ENCODE measurements at places on chromosomes 16 and 17.

- no peak for DNase-seq
Measured at GRCh38 chr17:29557739-29558116, 9.1 kb downstream of the ABHD15 start.

DNA sequence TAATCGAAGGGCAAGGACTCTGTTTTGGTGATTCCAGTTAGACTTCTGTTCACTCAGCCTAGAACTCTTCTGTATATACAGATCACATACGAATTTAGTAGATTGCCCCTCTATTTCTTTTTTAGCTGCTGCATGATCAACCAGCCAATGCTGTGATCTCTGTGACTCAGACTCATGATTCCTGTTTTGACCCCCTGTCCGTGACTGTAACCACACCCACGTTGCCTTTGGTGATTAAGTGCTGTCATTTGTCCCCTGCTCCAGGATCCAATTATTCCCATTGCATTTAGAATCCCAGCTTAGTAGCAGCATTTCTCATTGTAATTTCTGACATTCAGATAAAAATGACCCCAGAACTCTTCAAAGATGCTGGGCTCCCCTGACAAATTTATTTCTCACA is 545.7 kb downstream of the NPIPA7 start:
- no peak for DNase-seq

GRCh38 chr16:15576960-15577958 is 65.7 kb downstream of the MARF1 start:
- DNase-seq, result no peak

DNA sequence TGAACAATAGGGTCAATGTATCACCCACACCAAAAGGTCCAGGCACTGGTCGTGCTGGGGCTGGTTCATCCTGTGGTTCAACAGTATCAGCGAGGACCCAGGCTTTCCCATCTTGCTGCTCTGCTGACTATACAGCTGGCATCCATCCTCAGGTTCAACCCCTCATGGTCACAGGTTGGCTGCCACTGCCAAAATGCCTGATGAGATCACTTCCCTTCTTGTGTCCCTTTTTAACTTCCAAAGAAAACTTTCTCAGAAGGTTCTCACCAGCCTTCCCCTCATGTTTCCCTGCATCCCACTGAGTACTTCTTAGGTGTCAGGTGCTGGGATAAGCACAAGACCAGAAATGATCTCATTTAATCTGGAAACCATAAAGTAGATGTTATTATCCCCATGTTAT is 25.7 kb downstream of the CLEC16A start:
- no peak for DNase-seq

DNA sequence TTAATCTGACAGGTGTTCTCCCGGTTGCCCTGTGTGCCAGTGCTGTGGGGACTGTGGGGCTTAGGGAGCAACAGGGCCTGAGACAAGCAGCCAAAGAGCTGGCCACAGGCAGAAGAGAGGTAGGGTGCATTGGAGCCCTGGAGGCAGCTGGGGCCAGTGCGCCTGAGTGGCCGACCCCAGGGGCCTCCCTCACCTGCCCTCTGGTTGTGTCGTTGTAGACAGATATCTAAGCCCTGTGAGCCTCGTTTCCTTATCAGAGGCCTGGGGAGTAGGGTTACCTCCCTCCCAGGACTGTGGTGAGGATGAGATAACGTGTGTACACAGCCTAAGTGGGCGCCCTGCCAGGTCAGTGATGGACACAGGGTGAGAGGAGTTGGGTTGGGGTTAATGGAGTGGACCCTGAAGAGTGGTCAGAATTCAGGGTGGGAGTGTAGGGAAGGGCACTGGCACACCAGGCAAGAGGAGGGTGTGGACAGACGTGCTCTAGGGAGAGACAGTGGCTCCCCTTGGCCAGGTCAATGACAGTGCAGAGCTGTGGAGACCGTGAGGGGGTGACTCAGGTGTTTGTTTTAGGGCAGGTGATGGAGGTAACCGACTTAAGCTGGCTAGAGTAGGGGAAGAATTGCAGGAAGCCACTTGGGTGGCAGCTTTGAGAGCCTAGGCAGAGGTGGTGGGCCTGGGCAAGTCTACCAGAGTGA is 3.4 kb downstream of the NARF start:
- DNase-seq, result no peak

DNA sequence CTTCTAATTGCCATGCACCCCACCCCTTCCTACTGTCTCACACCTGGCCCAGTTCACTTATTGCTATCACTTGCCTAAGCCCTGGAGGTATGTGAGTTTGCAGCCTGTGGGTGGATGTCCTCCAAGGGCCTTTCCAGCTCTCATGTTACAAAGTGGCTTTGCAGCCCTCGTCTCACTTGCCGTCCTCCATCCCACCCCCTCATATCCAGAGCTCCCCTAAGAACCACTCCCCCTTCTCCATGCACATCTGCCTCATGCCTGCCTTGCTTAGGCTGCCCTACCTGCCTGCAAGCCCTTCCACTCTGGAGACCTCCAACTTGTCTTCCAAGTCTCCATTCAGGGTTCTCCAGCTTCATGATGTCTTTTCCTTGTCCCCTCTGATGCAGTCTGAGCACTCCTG is 119.4 kb upstream of the NLRP1 start:
- DNase-seq, result no peak

DNA sequence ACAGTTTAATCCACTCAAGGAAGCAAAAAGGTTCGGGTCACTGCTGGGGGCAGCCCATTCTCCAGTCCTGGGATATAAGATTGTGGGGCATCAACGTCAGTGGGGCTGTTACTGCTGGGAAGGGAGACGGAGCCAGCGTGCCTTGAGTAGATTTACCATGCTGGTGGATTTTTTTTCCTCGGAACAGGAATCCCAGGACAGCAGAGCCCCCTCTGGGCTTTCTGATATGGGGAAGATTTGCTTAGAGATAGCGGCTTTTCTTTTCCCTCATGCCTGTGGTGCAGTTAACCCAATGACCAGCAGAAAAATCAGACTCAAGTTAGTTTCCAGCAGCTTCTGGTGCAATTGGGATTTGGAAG is 35.4 kb downstream of the WSCD1 start:
- DNase-seq, result no peak

DNA sequence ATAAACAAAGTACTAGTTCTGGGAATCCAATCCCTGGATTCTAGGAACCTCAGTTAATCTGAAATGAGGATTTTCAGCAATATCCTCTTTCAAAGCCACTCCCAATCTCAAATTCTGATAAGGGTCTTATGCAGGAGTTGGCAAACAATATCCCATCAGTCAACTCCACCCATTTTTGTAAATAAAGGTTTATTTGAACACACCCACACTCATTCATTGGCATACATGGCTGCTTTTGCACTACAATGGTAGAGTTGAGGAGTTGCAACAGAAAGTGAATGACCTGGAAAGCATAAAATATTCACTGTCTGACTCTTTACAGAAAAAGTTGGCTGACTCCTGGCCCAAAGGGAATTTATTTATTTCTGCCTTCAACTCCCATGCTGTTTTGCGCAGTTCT is 157.7 kb upstream of the CDH11 start:
- DNase-seq, result no peak

DNA sequence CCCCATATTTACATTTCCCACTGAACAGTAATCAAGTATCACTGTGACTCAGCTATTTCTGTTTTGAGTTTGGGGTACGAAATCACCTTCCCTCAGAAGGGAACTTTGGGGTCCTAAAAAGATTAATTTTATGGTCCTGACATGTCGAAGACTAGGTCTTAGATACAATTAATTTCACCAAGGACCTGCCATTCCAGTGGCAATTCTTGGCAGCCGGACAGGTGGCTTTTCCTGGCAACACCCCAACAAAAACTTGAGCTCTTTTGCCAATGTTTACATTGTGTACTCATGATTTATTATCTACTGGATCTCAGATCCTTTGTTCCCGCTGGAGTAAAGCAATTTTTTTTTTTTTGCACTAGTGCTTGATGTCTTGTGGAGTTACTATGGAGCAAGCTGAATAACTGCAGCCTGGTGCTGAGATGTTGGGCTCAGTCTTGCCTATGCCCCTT is 14.4 kb downstream of the SLFN5 start:
- DNase-seq, result no peak

DNA sequence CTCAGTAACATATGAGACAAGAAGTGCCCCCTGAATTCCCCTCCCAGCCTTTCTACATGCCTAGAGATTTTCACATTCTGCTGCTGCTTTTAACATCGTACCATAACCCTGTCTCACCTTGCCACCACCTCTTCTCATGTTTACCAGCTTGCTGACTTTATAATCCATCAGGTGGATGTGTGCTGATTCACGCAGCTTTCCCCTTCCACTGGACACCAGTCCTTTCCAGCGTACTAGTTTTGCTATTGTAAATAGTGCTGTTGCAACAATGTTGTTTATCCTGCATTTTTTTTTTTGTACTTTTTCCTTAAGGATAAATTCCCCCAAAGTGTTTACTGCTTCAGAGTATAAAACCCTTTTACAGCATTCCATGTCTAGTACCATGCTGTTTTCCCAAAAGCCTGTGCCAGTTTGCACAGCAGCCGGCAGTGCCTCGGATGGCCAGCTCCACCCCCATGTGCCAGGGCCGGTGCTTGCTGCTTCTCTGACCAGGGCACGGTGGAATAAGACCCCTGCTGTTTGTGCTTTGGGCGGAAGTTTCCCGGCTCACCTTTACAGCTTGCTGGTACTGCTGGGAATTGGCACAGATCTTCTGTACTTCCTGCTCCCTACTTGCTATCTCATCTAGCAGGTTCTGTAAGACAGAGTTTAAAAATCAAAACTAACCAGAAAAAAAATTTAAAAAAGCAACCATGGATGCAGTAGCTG is 41.3 kb downstream of the UBN1 start:
- DNase-seq, result no peak

DNA sequence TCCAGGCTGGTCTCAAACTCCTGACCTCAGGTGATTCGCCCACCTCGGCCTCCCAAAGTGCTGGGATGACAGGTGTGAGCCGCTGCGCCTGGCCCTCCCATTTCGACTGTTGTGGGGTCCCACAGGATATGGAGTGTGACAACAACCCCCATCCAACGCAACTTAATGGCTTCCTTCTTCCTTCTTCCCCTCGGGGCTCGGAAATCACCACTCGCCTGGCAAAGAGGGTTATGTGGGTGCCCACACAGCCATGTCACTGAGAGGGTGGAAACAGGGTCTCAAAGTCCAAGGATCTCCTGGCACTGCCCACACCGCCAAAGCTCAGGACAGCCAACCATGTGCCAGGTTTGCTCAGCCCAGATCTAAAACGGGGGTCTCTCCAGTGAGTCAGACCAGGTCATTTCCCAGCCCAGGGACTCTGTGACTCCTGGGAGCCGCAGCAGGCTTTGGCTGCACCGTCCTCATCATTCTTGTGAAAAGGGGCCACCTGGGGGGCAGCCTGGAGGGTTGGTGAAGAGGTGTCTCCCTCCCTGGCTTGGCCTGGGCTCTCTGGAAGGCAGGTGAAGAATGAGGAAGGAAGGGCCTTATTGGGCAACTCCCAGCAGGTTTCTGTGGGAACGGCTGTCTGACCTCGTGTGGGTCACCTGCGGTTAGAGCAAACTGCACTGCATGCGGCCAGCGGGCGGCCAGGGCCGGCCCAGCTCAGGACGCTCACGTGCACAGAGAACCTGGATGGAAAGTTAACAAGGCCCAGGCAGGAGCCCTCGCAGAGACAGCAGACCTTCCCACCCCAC is 25.3 kb upstream of the LITAF start:
- DNase-seq, result no peak

DNA sequence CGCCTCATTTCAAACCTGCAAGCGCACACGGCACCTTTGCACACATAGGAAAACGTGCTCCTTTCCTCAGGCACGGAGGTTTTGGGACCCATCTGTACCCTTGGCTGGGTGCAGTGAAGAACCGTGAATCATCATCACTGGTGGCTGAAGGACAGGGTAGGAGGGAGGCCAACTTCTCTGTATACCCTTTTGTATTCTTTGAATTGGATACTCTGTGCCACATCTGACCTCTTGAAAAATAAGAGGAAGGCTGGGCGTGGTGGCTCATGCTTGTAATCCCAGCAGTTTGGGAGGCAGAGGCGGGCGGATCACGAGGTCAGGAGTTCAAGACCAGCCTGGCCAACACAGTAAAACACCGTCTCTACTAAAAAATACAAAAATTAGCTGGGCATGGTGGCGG is 11.7 kb downstream of the GPRC5B start:
- no peak for DNase-seq

- no peak for DNase-seq
Measured at GRCh38 chr17:72143245-72143644, 22.4 kb downstream of the SOX9 start.

DNA sequence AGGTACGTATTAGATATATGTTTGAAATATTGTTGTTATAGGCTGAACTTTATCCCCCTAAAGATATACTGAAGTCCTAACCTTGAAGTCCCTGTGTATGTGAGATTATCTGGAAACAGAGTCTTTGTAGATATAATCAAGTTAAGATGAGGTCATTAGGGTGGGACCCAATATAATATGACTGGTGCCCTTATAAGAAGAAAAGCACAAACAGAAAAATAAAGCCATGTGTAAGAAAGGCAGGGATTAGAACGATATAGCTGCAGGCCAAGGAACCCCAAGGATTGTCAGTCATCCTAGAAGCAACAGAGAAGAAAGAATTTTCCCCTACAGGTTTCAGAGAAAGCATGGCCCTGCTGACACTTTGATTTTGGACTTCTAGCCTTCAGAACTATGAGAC is 95.8 kb downstream of the USP32 start:
- DNase-seq, result no peak

DNA sequence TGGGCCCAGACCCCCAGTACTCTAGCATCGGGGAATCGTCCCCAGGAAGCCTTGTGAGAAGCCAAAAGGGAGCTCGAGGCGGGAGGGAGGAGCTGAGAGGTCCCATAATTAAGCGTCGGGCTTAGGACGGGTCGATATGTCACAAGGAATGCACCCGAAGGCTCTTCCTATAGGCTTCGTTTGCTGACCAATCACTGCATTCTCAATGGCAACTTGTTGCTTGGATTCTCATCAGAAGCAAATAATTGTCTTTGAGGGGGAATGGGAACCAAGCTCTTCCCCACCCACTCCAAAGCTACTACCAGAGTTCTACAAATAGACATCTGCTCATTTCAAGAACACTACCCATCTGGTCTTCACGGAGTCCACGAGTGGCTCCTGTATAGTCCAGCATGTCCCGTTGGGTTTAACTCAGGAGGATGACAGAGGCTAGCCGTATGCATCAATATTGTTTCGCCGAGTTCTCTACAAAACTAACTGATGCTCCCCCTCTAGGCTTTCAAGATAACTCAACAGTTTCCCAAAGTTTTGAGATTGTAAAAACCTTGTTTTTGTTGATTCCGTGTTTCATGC is 628 bp upstream of the BLMH start:
- no peak for DNase-seq

- DNase-seq, result no peak
Measured at GRCh38 chr17:27506348-27507218, 50.3 kb downstream of the KSR1 start.

GRCh38 chr17:335691-336090 is 16.9 kb downstream of the RPH3AL start:
- DNase-seq, result no peak

Measured in activated T-helper 1 cell treated with anti-CD3 and anti-CD28 coated beads, Interleukin-2, amount 50 U/mL, for 16 hours (primary cell).